Jurkat, Clone E6-1 (cell line): ENCODE measurements at places on chromosomes 12 and 14.
A peak's percentile ranks its signal among the peaks of the same experiment; 100 is the strongest.

DNA sequence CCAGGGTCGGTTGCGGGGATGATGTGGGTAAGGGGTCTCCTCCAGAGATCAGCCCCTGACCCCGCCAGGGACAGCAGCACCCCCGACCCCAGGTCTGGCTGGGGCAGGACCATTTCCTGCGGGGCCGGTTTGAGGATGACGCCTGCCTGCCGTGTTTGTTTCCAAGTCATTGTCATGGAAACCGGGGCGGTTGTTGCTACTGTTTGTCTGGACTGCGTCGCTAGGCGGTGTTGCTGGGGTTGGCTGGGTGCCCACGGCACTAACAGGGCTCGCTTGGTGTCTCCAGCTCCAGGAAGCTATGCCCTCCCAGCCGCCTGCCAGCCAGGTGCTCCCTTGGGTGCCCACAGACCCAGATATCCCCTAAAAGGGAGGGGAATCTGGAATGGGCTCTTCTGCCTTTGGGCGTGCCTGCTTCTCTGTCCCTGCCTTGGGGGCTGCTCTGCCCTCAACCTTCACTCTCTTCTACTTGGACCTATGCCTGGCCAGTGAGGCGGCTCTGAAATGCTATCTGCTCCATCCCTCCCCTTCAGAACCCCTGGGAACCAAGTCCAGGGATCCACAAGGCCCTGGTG lies 4.7 kb upstream of the CRIP1 start:
- DNase-seq, result peak; percentile 95

DNA sequence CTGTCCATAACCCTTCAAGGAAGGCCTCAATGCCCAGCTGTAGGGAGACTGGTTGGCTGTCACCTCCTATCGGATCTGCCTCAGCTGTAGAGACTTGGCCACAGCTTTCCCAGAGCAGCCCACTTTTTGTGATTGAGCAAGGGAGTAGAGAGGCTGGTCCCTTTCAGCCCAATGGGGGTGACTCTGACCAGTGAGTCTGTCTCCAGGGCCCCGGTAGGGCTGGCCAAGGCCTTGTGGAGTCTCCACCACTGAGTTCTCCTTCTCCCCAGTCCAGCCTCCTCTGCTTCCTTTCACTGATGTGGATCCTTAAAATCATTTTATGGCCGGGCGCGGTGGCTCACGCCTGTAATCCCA lies 14.5 kb upstream of the HPD start:
- no peak for DNase-seq

- DNase-seq, result no peak
These were observed 108.7 kb upstream of the HIF1A start for GRCh38 chr14:61586544-61587055.

GRCh38 chr12:14410177-14410576 lies 44.7 kb downstream of the ATF7IP start:
- DNase-seq, result no peak
